Endodermal cell (in vitro differentiated cells): ENCODE measurements at places on chromosomes 5 and 9.

GRCh38 chr9:88477300-88477751 lies 57.7 kb upstream of the NXNL2 start:
- DNase-seq, result no peak

DNA sequence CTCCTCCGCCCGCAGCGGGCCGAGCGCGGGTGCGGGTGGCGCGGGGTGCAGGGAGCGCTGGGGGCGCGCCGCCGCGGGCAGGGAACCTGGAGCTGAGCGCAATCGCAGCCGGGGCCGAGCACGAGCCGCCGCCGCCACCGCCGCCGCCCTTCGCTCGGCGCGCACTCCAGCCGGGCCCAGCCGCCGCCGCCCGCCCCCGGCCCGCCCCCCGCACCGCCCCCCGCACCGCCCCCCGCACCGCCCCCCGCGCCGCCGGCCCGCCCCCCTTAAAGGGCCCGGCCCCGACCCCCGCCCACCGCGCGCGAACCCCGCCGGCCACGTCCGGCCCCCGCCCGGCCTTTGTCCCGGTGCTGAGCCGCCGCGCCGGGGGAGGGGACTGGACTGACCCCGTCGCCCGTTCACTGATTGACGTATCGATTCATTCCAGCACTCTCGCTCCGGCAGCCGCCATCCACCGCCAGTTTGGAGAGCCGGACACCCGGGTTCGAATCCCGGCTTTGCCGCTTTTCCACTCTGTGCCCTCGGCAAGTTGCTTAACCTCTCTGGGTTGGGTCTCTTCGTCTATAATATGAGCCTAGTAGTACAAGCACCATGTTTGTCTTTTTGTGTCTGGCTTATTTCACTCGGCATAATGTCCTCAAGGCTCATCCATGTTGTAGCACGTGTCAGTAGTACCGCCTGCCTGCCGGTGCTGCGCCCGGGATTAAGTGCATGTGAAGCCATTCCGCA lies at the start of gene SH3PXD2B:
Gene SH3PXD2B, minus strand, starts transcription at position 168 of the 729 bp plus-strand sequence. CDS start 173 bp downstream, outside the sequence.
- DNase-seq, result peak; percentile 91

DNA sequence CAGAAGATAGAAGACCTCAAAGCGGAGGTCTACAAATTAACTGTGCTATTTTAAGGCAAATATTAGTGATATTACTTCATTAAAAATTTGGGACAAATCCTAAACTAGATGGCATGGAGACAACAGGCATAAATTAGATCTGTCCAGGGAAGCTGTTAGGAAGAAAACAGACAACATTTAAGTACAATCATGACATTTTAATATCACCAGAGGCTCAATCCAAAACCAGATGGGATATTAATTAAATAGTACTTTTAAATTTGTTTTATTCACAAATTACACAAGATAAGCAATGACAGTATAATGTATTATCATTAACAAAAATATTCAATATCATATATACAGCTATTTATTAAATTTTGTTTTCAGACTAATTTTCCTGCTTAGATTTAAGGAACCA lies 161.1 kb downstream of the AP3B1 start:
- DNase-seq, result no peak

DNA sequence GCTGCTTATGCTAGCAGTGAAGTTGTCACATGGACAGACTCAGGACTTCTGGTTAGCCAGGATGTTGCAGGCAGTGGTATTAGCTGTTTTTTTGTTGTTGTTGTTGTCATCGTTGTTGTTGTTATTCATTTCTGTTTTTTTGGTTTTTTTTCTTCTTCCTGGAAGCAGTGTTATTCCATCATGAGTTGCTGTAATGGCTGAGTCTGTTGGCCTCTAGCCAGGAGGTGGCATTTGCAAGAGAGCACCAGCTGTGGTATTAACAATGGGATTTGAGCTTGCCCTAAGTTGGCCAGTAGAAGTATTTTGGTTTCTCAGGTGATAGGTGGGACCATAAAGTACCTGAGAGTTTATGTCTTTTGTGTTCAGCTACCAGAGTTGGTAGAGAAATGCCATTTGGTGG lies 561.1 kb downstream of the KCTD16 start:
- no peak for DNase-seq

DNA sequence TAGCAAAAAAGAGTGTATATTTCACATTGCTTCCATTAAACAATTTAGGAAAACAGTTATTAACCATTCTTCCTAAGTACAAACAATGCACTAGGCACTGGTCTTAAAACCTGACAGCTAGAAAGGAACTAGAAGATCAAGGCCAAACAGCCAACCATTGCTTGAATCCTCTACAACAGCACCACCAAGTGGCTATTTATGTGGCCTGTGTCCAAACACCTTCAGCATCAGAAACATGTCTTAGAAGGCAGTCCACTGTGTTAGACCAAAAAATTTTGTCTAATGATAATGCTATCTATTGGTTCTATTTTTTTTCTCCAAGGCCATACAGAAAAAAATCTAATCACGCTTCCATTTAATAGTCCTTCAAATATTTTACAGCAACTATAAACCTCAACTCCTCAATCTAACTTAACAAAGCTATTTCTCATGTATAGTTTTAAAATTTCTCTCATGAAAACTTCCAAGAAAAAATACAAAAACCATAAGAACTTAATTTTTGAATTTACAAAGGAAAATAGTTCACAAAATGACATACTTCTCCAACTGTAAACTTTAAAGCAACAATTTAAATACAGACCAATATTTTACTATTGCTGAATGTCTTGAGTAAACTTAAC lies 36.1 kb downstream of the CAAP1 start:
- DNase-seq, result peak; percentile 77

DNA sequence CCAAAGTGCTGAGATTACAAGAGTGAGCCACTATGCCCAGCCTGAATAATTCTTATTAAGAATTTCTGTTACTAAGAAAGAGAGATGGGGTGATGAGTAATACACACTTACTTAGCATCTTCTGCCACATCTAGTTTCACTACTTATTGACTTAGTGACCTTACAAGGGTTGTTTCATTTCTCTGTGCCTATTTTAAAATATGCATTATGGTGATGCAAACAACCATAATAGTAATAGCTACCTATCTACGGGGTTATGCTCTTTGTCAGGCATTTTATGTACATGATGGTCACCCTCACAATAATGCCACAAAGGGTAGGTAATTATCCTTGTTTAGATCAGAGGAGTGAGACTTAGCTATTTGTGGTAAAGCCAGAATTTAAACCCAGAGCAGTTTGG lies 499.0 kb upstream of the SGCD start:
- no peak for DNase-seq

- no peak for DNase-seq
Measured at GRCh38 chr9:68555437-68556150, 14.9 kb upstream of the TMEM252 start.

GRCh38 chr9:125397736-125398135 lies 136.1 kb downstream of the GAPVD1 start:
- DNase-seq, result no peak

- no peak for DNase-seq
Measured at GRCh38 chr5:1662559-1663085, 137.0 kb downstream of the MRPL36 start.

GRCh38 chr5:14252793-14253192 lies 109.7 kb downstream of the TRIO start:
- no peak for DNase-seq
